ENCODE measurements at places on chromosomes 3 and 15. TPM values are rescaled to one million over a fixed set of nuclear protein-coding genes. Genes with fewer than 3 reads are reported as not detected.

- H3K27me3 ChIP-seq = no peaks in the 10 kb centered on the region
- no peaks in the 10 kb centered on the region for H3K36me3 ChIP-seq
- no peak overlapping the region for H3K27ac ChIP-seq
- no peaks in the 10 kb centered on the region for H3K4me1 ChIP-seq
Measured at GRCh38 chr3:87145553-87145952, 81.6 kb upstream of the CHMP2B start.

GRCh38 chr3:116691041-116691440 is 18.5 kb upstream of the TUSC7 start:
- H3K4me3 ChIP-seq = no peak overlapping the region
- DNase-seq = no peak
- H3K27ac ChIP-seq = no peak overlapping the region
- no peaks in the 10 kb centered on the region for H3K27me3 ChIP-seq
- no peaks in the 10 kb centered on the region for H3K4me1 ChIP-seq

GRCh38 chr3:79255702-79256101 is 512.1 kb downstream of the ROBO1 start:
- H3K36me3 ChIP-seq = no peaks in the 10 kb centered on the region
- no peak overlapping the region for H3K4me3 ChIP-seq
- no peak for DNase-seq
- H3K4me1 ChIP-seq = no peaks in the 10 kb centered on the region
- no peak overlapping the region for H3K27ac ChIP-seq
- no peaks in the 10 kb centered on the region for H3K27me3 ChIP-seq

DNA sequence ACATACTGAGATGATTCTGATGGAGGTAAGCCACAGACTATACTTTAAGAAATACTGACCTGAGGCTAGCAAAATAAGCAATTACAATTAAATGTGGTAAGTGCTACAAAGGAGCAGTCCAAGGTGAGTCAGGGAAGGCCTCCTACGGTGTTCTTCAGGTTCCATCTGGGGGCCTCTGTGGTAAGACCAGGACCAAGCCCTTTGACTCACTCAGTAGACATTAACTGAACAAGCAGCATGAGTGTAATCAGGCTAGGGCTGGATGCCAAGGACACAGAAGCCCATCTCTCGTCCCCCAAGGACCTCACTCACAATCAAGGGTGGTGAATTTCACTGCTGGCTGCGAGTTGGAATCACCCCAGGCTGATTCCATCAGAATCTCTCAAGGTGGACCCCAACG is 37.3 kb downstream of the DZIP1L start:
- no peak overlapping the region for H3K4me3 ChIP-seq
- H3K27me3 ChIP-seq = no peaks in the 10 kb centered on the region
- DNase-seq = no peak
- no peaks in the 10 kb centered on the region for H3K36me3 ChIP-seq
- no peaks in the 10 kb centered on the region for H3K4me1 ChIP-seq
- no peak overlapping the region for H3K27ac ChIP-seq

- peak within 1 kb of the TSS; percentile 90 for H3K27ac ChIP-seq
- no peaks in the 10 kb centered on the region for H3K36me3 ChIP-seq
- peaks cover 51% of the 10 kb centered on the region for H3K4me1 ChIP-seq
- no peaks in the 10 kb centered on the region for H3K27me3 ChIP-seq
- H3K4me3 ChIP-seq = peak within 1 kb of the TSS; percentile 33
- peak; percentile 91 for DNase-seq
Measured at GRCh38 chr3:45026038-45026437, at the start of gene CLEC3B. Gene CLEC3B (plus strand): TSS chr3:45026303. CDS start chr3:45026363, 60 bp downstream.

DNA sequence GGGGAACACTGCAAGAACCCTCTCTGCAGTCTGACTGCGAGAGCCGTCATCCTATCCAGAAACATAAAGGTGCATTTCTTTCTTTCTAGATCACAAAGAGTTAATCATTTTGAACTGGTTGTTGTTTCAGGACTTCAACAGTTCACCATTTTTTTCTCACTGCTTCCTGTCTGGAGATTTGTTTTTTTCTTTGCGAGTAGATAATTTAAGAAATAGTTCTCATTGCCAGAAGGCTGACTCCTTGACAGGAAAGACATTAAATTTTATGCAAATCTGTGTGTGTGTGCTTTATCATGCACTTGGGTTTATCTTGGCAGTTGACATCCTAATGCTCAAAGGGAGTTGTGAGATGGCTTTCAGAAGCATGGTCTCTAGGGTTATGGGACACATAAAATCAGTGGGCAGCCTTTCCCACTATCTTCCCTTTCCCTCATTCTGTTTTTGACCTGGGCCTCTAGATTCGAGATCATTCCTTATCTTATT is 123.5 kb upstream of the TBL1XR1 start:
- H3K27ac ChIP-seq = no peak overlapping the region
- no peak overlapping the region for H3K4me3 ChIP-seq
- H3K27me3 ChIP-seq = no peaks in the 10 kb centered on the region
- no peak for DNase-seq

DNA sequence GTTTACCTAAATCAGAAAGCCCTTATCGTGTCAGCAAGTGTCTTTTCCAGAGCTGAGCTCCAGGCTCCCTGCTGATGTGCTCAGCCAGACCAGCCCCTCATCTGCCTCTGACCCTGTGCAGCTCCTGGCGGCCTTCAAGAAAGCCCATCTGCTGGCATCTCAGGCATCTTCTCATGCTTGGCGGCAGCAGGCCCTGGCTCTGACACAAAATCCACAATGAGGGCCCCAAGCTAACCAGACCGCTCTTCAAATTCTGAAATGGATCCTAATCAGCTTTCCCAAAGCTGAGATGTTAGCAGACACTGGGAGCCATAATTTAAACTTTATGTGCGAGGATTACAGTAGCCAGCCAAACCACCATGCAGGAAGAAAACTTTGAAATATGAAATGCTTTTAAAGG is 50.8 kb upstream of the CTDSPL start:
- DNase-seq = no peak
- peaks cover 68% of the 10 kb centered on the region for H3K4me1 ChIP-seq
- H3K27me3 ChIP-seq = no peaks in the 10 kb centered on the region
- H3K36me3 ChIP-seq = no peaks in the 10 kb centered on the region
- H3K4me3 ChIP-seq = no peak overlapping the region

DNA sequence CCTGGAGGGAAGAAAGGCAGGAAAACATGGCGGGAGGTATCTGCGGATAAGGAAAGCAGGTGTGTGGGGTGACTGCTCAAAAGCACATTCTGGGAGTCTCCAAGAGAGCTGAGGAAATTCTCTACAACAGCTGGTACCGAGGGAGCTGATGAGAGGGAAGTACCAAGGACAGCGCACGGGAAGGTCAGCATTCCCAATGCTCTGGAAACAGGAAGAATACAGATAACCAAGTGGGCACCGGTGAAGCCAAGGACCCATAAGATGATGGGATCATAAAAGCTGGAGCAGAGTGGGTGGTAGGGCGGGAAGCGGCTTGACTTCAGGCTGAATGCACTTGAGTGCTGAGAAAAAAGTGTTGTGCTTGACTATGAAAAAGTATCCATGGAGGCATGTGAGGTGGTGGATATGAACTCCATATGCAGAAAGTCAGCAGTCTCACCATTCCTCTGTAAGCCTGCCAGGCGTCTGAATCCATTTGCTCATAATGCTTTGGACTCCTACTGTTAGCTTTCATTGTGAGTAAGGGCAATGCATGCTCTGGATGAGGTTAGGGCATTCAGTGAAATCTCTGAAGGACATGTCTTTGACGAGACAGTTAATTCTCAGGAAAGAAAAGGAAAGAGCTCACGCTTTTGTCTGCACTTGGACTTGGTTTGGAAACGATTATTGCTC is 215.5 kb downstream of the NR1D2 start:
- H3K36me3 ChIP-seq = no peaks in the 10 kb centered on the region
- no peak overlapping the region for H3K4me3 ChIP-seq
- no peaks in the 10 kb centered on the region for H3K4me1 ChIP-seq

Gene OR5K1
- not detected for total RNA-seq

DNA sequence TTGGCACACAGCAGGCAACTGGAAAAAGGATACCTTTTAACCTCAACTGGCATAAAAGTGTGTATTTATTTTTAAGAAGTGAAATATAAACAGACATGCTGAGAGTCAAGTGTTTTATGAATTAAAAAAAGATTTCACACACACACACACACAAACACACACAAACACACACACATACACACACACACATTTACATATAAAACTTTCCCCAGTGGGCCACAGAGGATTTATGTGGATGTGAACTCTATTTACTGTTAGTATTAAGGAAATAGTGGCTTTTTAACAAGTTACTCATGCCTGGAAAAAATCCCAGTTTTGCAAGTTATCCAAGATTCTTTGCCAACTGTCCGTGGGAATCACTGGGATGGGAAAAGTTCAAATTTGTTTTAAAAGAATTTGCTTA is 725.9 kb upstream of the NR2F2 start:
- peaks cover 28% of the 10 kb centered on the region for H3K4me1 ChIP-seq
- no peaks in the 10 kb centered on the region for H3K27me3 ChIP-seq
- no peaks in the 10 kb centered on the region for H3K36me3 ChIP-seq
- no peak overlapping the region for H3K4me3 ChIP-seq
- H3K27ac ChIP-seq = peak overlapping the region; percentile 69
- peak; percentile 61 for DNase-seq

GRCh38 chr3:136637176-136637575 is 115.0 kb downstream of the STAG1 start:
- DNase-seq = no peak
- no peak overlapping the region for H3K27ac ChIP-seq
- no peaks in the 10 kb centered on the region for H3K27me3 ChIP-seq

DNA sequence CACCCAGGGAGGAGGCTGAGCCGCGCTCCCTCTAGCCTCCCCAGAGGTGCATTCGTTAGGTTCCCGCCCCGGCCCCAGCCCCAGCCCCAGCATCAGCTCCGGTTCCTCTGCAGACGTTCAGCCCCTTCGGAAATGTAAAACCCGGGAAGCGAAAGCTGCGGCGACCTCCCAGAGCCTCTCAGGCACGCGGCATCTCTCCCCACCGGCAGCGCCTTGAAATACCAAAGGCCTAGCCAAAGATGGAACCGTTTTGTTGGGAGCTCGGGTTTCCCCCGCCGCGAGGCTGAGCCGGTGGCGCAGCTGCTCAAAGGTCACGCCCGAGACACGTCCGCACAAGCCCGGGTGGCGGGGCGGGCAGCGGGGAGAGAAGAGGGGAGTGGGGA is 77.8 kb upstream of the HES1 start:
- peak overlapping the region; percentile 0 for H3K27ac ChIP-seq
- H3K27me3 ChIP-seq = no peaks in the 10 kb centered on the region
- H3K36me3 ChIP-seq = no peaks in the 10 kb centered on the region

DNA sequence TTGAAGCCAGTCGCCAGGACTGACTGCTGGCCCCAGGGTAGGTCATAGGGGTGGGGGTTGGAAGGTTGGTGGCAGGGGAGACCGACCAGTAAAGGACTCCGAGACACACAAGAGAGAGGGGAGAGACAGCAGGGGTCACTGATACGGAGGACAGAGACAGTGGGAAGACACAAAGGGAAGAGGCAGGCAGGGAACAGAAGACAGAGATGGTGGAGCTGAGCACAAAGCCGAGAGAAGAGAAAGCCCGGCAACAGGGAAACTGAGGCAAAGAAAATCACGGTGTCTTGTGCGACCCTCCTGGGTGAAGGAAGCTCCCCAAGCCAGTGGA is 510 bp downstream of the RASL12 start:
- DNase-seq = no peak
- peaks cover 80% of the 10 kb centered on the region for H3K4me1 ChIP-seq
- H3K36me3 ChIP-seq = no peaks in the 10 kb centered on the region
- peaks cover 9% of the 10 kb centered on the region for H3K27me3 ChIP-seq

Gene ARHGEF3
- 17.8 TPM for total RNA-seq

Gene DLL4
- 18.7 TPM for total RNA-seq

DNA sequence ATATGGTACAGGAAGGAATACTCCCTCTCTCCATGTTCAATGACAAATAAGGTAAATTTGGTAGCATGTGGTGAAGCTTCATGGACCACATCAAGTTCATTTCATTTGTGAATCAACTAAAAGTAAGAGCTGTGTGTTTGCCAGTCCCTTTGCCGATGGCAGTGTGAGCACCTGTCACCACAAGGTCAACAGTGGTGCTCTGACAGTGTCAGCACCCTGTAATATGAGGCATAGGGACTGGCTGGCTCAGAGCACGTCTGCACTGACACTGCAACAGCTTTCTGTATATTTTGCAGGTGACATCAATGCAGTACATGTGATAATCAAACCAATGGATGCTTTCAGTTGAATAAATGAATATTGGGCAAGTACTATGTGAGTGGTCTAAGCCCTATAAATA is 852.4 kb downstream of the TUSC7 start:
- H3K27ac ChIP-seq = no peak overlapping the region
- H3K4me3 ChIP-seq = no peak overlapping the region
- no peaks in the 10 kb centered on the region for H3K27me3 ChIP-seq
- no peaks in the 10 kb centered on the region for H3K4me1 ChIP-seq

DNA sequence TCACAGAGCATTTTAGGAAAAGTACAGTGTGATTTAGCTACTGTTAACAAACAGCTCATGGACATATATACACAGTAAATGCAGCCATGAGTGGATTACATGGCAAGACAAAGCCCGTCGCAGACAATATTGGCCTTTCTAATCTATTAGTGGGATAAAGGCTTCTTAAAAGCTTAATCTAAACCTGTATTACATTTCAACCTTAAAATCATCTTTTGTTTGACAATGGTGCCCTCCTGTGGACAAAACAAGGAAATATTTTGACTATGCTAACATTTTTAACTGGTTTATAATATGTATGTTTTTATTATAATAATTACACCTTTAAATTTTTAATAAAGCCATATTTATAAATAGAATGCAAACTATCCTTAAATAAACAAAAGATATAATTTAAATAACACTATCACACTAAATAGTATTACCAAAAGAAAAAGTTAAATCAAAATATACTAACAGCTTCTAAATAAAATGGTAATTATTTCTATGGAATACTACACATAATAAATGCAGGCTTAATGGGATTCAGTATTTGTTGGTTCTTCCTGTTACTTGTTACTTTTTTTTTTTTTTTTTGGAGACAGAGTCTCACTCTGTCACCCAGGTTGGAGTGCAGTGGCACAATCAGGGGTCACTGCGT is 38.6 kb downstream of the TAFA4 start:
- H3K36me3 ChIP-seq = no peaks in the 10 kb centered on the region
- H3K27me3 ChIP-seq = no peaks in the 10 kb centered on the region
- no peak overlapping the region for H3K4me3 ChIP-seq
- DNase-seq = no peak
- H3K27ac ChIP-seq = no peak overlapping the region
- H3K4me1 ChIP-seq = no peaks in the 10 kb centered on the region

Data from heart right ventricle (tissue), 16 donors.